Mesendoderm (in vitro differentiated cells): ENCODE measurements at places on chromosomes 4 and X.

- DNase-seq, result no peak
Observed at GRCh38 chr4:137529432-137529831, 2.9 kb downstream of the PCDH18 start.

DNA sequence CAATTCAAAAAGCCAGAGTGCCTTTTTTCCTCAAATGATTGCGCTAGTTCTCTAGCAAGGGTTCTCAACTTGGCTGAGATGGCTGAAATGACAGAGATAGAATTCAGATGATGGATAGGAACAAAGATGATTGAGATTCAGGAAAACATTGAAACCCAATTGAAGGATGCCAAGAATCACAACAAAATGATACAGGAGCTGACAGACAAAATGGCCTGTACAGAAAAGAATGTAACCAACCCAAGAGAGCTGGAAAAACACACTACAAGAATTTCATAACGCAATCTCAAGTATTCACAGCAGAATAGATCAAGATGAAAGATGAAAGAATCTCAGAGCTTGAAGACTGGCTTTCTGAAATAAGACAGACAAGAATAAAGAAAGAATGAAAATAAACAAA, 51.7 kb upstream of the MMAA start:
- DNase-seq, result no peak

DNA sequence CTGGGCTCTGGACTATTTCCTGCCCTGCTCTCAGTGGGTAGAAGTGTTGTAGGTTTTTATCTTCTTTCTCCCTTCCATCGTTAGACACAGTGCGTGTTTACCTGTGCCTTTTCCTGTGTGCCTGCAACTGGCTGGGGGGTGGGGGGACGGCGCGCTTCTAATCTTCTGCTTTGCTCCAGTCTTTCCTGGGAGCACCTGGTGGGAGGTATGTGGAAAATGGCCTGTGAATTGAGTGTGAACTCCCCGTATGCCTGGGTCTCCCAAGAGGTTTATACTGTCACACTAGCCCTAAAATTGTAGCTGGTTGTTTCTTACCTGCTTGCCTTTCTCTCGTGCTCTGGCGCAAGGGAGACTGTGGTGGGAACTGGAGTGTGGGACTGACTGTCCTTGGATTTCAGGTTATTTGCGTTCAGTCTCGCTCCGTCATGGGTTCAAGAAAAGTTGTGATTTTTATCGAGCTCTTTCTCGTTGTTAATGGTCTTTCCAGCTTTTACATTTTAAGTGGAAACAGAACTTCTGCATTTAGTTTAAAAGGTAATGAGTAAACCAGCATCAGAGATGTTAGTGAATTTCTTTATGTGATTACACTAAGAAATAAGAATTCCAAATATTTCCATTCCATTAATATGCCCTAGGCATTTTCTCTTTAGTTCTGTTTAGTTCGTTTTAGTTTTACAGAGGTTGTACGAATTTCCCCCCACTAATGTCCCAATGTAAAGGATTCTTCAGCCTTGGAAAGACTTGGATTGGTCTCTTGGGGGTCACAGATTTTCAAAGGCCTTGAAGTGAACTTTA, 15.3 kb downstream of the MRPL1 start:
- DNase-seq, result peak; percentile 84

GRCh38 chr4:48375651-48376304, 34.4 kb downstream of the SLAIN2 start:
- DNase-seq, result no peak

- no peak for DNase-seq
Observed at GRCh38 chr4:16056681-16057385, 27.0 kb downstream of the PROM1 start.
